HFFc6 (cell line): ENCODE measurements at places on chromosomes 5 and 9.

- DNase-seq, result peak; percentile 56
Measured at GRCh38 chr5:36150676-36151433, 832 bp downstream of the LMBRD2 start.

DNA sequence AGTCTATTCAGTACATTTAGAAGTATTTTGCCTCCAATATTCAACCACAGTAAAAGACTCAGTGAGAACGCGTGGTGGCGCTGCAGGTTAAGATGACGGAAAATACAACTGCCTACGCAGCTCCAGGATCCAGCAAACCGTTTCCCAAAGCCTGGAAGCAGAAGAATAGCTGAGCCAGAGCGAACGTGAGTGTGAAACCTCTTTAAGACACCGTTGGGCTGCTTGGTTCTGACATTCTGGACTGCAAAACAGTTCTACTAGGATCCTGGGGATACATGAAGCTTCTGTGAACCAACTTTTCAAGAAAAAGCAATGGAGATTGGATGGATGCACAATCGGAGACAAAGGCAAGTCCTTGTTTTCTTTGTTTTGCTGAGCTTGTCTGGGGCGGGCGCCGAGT is at the start of gene PCDHB16:
TSS of gene PCDHB16 (plus strand) at position 140 of the 400 bp plus-strand sequence. CDS start at position 313, 173 bp downstream.
- peak; percentile 62 for DNase-seq

- no peak for DNase-seq
Measured at GRCh38 chr5:72180925-72181324, 73.7 kb downstream of the MAP1B start.

GRCh38 chr9:107707428-107707837 is 217.9 kb upstream of the KLF4 start:
- peak; percentile 71 for DNase-seq

GRCh38 chr5:127228540-127229184 is 61.9 kb upstream of the MEGF10 start:
- DNase-seq, result no peak

GRCh38 chr9:94714494-94714893 is 12.0 kb upstream of the AOPEP start:
- DNase-seq, result peak; percentile 11

- DNase-seq, result no peak
Measured at GRCh38 chr9:12204512-12204911, 488.7 kb upstream of the TYRP1 start.

DNA sequence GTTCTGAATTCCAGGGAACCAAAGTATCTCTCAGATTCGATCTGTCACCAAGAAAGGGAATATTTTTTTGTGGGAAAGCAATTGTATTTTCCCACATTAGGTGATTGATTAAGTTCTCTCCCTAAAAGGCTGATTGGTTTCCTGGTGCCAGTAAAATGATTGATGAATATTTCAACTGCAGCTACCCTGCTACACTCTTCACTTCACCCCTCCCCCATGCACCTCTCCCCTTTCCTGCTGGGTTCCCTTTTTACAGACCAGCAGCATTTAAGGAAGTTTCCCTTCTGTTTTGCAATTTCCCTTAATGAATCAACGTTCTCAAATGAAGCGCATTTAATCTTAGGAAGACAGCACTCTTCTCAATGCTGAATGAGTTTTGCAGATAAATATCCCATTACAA is 13.1 kb downstream of the NR6A1 start:
- DNase-seq, result no peak

- no peak for DNase-seq
Measured at GRCh38 chr9:4792054-4792571, 631 bp upstream of the RCL1 start.

GRCh38 chr5:43396762-43397304 is 15.4 kb downstream of the CCL28 start:
- DNase-seq, result no peak

DNA sequence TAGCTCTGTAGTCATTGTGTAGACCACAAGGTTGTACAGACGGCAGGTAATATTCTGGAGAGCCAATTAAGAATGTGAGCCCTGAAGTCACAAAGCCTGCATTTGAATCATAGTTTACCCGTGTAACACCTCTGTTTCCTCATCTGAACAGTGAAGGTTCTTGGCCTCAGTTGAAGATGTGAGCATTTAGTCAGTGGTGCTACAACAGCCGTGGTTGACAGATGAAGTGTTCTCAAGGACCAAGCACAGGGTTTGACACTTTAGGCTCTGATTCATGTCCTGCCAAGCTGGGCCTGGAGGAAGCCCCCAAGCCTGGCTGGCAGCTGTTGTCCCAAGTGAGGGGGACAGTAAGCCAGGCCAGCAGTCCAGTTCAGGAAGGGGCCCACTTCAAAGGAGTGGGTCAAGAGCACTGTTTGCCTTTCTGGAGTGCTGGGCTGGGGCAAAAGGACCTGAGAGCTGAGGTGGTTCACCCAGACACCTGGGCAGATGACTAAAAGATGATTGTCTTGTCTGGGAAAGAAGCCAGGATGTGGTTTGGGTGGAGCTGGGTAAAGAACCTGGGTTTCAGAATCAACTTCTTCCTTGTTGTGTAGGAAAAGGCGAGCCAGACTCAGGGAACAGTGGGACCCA is 20.7 kb downstream of the FAXDC2 start:
- no peak for DNase-seq

DNA sequence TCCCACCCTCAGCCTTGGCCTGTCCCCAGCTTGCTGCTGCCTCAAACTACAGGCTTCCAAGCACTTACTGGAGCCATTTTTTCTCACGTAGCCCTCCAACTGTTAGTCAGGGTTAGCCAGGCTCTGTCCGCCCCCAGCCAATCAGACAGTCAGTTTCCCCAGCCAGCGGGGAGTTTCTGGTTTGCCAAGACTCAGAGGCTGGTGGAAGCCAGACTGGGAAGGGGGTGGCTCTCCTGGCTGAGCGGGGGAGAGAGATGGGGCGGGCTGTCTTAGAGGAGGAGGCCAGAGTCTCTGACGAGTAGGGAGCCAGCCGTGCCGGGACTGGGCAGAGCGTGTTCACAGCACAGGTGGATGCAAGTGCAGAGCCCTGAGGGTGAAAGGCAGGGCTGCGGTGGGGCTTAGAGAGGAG is 15.3 kb downstream of the PROP1 start:
- no peak for DNase-seq

DNA sequence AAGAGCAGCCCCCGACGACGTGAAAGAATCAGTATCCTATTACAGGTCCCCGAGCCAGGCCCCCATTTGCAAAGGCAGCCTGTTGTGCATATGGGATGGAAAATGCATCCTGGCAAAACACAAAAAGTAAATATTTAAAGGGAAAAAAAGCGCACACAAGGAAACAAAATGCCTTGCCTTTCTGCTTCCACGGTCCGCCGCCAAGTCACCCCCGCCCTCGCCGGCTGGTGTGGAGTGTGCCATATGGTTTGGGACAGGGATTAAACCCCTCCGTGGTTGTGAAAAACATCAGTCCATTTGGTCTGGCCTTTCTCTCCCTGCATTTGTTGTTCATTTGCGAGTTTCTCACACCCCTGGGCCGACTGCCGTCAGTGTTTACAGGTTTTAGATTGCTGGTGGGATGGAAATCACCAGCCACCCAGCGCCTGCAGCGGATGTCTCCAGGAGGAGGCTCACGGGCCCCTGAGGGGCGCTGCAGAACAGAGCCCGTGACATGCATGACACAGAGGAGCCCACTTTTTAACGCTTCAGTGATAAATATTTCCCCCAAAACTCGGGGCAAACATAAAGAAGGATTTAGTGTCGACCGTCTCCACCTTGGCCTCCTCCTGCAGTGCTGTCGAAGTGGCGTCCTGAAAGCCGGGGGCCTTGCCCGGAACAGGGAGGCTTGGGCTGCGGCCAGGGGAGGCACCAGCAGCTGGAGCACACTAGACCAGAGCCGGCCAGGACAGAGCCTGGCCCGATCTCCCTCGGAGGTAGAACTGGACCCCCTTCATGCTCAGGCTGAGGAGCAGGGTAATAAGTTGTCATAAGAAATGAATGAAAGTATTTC is 161.5 kb downstream of the HSD17B3 start:
- no peak for DNase-seq

- no peak for DNase-seq
Measured at GRCh38 chr5:370959-371810, 49.7 kb downstream of the AHRR start.

- no peak for DNase-seq
Measured at GRCh38 chr9:680106-680505, 161.4 kb upstream of the DMRT1 start.

GRCh38 chr5:170306381-170306831 is 8.8 kb upstream of the LCP2 start:
- no peak for DNase-seq

- no peak for DNase-seq
Measured at GRCh38 chr5:67350185-67350584, 153.6 kb upstream of the CD180 start.

DNA sequence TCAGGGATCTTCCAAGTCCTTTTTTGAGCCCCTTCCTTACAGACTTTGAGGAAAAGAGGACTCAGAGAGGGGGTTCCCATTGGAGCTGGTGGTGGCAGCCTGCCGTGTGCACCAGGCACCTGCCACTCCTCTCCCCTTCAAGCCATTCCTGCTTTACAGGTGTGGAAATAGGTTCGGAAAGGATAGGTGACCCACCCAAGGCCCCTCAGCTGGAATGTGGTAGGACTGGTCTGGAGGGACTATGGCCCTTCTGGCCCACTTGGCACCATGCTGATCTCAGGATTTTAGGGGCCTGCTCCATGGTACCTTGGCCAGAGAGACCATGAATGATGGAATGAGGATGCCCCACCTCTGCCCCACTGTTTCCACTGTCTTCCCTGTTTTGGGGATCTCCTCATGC is 1.4 kb downstream of the GALNT12 start:
- no peak for DNase-seq

DNA sequence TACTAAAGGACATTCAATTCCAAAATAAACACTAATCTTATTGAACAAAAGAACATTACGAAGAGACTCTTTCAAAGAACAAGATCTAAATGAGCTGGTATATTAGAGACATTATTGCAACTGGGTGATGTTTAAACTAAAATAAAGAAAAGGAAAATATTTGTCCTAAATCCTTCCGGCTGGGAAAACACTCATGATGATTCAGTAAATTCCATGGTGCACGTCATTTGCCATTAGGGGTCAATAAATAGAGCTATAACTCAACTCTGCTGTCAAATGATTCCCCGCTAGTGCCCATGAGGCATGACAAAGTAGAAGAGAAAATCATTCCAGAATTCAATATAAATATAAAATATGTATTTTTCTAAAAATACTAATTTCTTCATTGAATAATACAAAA is 565.5 kb upstream of the TUSC1 start:
- DNase-seq, result peak; percentile 69

DNA sequence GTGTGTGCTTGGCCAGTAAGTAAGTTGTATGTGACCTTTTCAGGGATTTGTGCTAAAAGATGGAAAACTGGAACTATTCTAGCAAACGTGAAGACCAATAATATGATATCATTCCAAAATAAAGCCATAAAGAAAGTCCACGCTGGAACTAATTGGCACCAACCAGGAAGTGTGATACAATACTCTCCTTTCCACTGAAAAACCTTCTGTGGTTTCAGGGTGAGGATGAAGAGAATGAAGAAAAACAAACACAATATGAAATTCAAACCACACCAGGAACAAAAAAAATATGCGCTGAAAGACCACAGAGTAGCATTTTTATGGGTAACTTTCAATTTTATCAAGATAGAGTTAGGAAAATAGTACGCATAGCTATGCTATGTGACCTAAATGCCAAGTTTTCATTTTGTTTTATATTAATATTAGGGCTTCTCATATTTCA is 105.8 kb downstream of the EFNA5 start:
- DNase-seq, result no peak

GRCh38 chr5:164204338-164204946 is 699.0 kb downstream of the MAT2B start:
- no peak for DNase-seq

GRCh38 chr9:108759835-108760234 is 96.0 kb downstream of the ACTL7B start:
- DNase-seq, result no peak

DNA sequence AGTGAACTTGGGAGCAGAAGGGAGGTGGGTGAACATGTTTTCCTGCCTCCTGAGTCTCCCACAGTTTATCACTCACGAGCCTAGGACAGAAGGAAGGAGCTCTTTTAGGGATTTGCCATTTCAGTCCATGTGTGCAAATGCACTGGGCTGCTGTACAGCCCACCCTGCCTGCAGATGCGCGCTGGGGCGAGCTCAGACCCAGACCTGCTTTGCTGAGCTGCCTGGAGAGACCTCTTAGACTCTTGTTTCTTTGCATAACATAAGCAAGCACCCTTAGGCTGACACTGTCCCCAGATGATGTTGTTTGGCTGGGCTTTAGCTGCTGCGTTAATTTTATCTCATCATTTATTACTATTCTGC is 199.0 kb downstream of the CACNA1B start:
- no peak for DNase-seq

GRCh38 chr9:124303762-124304161 is 46.0 kb downstream of the NEK6 start:
- DNase-seq, result no peak

DNA sequence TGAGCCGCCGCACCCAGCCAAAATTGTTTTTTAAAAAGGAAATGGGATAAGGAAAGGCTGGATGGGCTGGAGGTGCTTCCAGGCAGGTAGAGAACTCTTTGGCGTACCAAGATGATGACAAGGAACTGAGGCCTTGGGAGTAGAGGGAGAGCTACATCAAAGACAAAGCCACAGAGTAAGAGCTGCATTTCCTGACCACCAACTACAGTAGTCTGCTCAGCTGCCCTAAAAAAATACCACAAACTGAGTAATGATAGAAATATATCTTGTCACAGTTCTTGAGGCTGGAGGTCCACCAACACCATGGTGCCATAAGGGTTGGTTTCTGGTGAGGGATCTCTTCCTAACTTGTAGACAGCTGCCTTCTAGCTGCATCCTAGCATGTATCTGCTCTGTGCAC is 8.2 kb downstream of the OR1K1 start:
- no peak for DNase-seq

- DNase-seq, result peak; percentile 60
Measured at GRCh38 chr9:113632776-113633590, 169.5 kb downstream of the RGS3 start.

- no peak for DNase-seq
Measured at GRCh38 chr5:91302305-91302704, 80.8 kb downstream of the ARRDC3 start.

DNA sequence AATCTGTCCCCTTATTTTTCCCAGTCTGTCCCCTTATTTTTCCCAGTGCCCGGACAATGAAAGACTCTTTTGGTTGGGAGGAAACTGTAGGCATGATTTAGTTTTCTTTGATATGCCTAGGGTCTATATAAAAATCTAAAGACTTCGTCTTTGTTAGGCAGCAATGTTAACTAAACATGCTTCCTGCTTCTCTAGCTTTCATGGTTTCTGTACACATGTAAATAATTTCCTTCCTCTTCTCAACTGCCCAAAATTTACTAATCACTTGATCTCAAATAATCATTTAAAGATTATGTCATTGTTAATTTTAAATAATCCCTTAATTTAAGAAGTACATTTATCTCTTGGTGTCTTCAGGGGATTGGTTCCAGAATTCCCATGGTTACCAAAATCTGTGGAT is 47.8 kb upstream of the RAPGEF6 start:
- DNase-seq, result no peak

DNA sequence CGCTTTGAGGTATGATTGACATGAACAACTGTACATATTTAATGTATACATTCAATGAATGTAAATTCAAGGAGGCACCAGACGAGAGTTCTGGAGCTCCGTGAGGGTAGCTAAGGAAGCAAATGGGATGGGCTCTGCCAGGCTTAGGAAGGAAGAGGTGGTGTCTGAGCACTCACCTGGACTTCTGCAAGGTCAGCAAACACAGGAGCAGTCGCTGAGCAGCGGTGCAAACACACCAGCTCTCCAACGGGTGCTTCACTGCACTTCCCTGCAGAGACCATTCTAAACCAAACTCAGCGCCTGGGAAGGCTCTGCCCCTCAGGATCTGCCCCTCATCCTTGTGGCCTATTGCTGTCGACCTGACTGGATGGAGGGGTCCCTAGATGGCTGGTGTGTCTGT is 101.5 kb downstream of the COL23A1 start:
- DNase-seq, result no peak
